ENCODE measurements at places on chromosomes 2 and 18.

- H3K27me3 ChIP-seq: no peaks in the 10 kb centered on the region
- no peak overlapping the region for H3K4me3 ChIP-seq
- H3K27ac ChIP-seq: no peak overlapping the region
- H3K4me1 ChIP-seq: no peaks in the 10 kb centered on the region
- no peaks in the 10 kb centered on the region for H3K36me3 ChIP-seq
- no peak for DNase-seq
Measured at GRCh38 chr18:78126106-78126505, 853.5 kb upstream of the SALL3 start.

DNA sequence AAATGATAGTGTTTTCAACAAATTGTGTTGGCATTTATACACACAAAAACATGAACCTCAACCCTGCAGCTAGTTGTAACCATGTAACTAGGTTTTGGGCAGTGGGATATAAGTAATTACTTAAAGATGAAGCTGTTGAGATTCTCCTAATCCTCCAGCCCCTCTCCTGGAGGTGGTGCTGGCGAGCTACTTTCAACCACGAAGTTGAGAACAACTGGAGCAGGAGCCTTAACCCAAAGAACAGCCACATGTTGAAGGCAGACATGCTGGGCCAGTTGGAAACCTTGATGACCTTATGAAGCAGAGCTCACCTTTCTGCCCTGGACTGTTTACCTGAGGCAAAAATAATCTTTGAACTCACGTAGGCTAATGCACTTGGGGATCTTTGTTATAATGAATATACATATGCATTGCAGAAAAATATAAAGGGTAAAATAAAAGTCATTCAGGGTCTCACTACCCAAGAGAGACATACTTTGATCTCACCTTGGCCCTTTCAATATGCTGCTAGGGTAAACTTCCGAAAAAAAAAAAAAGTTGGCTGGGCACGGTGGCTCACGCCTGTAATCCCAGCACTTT is 89.6 kb upstream of the NPAS2 start:
- H3K27me3 ChIP-seq: no peaks in the 10 kb centered on the region
- no peak overlapping the region for H3K27ac ChIP-seq
- peak; percentile 57 for DNase-seq
- no peak overlapping the region for H3K4me3 ChIP-seq

GRCh38 chr2:60505240-60505879 is 48.1 kb downstream of the BCL11A start:
- H3K4me1 ChIP-seq: peaks cover 86% of the 10 kb centered on the region
- H3K27ac ChIP-seq: peak overlapping the region; percentile 67
- peaks cover 17% of the 10 kb centered on the region for H3K36me3 ChIP-seq

- H3K27me3 ChIP-seq: no peaks in the 10 kb centered on the region
- no peak overlapping the region for H3K4me3 ChIP-seq
- peaks cover 4% of the 10 kb centered on the region for H3K4me1 ChIP-seq
- no peak for DNase-seq
- H3K27ac ChIP-seq: no peak overlapping the region
- H3K36me3 ChIP-seq: no peaks in the 10 kb centered on the region
Measured at GRCh38 chr2:196268538-196269338, 97.4 kb upstream of the STK17B start.

DNA sequence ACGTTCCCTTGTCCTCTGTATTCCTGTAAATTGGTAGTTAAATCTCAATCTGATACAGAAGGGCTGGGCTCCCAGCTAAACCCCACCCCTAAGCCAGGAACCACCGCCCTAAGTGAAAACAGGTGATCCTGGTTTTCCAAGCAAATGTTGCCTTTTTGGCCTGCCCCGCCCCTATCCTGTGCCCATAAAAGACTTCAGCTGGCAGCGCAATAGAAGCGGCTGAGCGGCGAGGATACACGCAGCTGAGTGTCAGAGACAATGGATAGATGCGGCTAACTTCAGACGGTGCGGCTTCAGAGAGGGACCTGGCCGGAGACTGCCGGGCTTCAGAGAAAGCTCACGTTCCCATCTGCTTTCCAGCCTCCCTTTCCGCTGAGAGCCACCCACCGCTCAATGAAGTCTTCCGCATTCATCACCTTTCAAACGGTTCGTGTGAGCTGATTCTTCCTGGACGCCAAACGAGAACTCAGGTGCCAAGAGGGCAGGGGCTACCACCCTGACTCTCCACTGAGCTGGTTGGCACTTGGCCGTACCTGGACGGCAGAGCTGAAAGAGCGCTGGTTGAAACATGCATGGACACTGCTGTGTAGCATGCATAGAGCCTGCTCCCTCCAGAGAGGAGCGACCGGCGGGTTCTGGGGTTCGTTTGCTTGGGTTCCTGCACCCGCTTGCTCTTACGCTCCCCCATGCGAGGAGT is 49.5 kb upstream of the POLE4 start:
- H3K4me3 ChIP-seq: no peak overlapping the region
- no peaks in the 10 kb centered on the region for H3K36me3 ChIP-seq
- no peak for DNase-seq
- no peak overlapping the region for H3K27ac ChIP-seq
- no peaks in the 10 kb centered on the region for H3K27me3 ChIP-seq
- no peaks in the 10 kb centered on the region for H3K4me1 ChIP-seq

DNA sequence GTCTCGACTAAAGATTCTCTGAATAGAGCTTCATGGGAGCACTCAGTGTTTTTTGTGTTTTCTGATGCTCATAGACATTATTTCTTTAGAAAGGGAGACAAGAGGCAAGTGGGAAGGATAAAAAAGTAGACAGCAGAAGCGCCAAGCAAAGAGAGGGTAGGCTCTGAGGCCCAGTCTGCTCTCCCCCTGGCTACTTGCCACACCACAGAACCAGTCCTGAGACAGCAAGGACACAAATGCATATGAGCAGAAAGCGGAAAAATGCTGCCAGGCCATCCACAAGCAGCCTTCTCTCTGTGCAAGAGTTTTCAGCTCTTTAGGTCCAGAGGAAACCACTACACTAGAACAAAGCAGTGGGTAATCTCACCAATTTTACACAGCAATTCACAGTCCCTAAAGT is 285.4 kb downstream of the ZNF521 start:
- H3K4me3 ChIP-seq: no peak overlapping the region
- H3K4me1 ChIP-seq: no peaks in the 10 kb centered on the region
- no peak for DNase-seq
- H3K36me3 ChIP-seq: no peaks in the 10 kb centered on the region

GRCh38 chr2:12697617-12698016 is 19.1 kb upstream of the TRIB2 start:
- no peak overlapping the region for H3K4me3 ChIP-seq
- no peaks in the 10 kb centered on the region for H3K4me1 ChIP-seq
- no peak overlapping the region for H3K27ac ChIP-seq

DNA sequence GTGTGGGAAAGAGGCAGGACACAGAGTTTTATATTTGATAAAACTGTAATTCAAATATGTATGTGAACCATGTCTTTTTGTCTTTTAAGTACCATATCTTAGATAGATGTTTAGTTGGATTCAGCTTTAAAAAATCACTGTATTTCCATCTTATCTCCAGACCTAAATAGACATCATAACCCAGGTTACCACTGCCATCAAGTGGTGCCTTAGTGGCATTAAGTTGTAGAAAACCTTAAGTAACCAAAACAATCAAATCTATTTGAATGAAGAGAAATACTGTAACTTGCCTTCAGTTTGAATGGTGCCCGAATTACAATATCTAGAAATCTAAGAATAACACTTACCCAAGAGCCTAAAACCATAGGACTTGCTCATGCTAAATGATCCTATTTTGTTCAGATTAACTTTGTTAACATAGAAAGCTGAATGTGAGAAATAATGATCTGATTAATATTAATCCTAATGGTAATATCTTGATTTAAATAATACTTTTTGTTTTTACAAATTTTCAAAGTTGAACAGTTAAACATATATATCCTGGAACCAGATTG is 92.5 kb upstream of the MAP2 start:
- H3K27ac ChIP-seq: no peak overlapping the region
- no peaks in the 10 kb centered on the region for H3K27me3 ChIP-seq
- H3K36me3 ChIP-seq: no peaks in the 10 kb centered on the region
- no peak overlapping the region for H3K4me3 ChIP-seq

- DNase-seq: no peak
- no peaks in the 10 kb centered on the region for H3K27me3 ChIP-seq
- no peak overlapping the region for H3K4me3 ChIP-seq
- H3K36me3 ChIP-seq: peaks cover 2% of the 10 kb centered on the region
- peaks cover 4% of the 10 kb centered on the region for H3K4me1 ChIP-seq
- no peak overlapping the region for H3K27ac ChIP-seq
Measured at GRCh38 chr2:202687276-202687675, 52.5 kb downstream of the FAM117B start.

- no peak for DNase-seq
- no peaks in the 10 kb centered on the region for H3K36me3 ChIP-seq
- peaks cover 15% of the 10 kb centered on the region for H3K4me1 ChIP-seq
- H3K4me3 ChIP-seq: no peak overlapping the region
Measured at GRCh38 chr2:64404743-64405142, 49.2 kb upstream of the LGALSL start.

DNA sequence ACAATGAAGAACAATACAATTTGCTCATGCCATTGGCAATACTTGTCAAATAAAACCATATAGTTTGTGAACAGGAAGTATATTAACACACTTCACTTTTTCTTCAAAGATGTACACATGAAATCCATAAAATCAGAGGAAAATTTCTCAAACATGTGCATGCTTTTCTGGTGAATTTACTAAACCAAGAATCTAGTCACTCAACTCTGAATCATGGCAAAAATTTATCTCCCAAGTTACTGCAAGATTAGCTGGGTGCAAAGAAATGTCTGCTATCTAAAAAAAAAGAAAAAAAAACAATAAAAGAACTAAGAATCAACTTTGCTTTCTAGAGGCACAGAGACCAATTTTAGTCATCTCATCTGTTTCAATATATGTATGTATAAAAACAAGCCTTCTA is 419.2 kb downstream of the NR4A2 start:
- H3K27ac ChIP-seq: no peak overlapping the region
- DNase-seq: no peak
- H3K4me1 ChIP-seq: no peaks in the 10 kb centered on the region
- no peaks in the 10 kb centered on the region for H3K27me3 ChIP-seq

DNA sequence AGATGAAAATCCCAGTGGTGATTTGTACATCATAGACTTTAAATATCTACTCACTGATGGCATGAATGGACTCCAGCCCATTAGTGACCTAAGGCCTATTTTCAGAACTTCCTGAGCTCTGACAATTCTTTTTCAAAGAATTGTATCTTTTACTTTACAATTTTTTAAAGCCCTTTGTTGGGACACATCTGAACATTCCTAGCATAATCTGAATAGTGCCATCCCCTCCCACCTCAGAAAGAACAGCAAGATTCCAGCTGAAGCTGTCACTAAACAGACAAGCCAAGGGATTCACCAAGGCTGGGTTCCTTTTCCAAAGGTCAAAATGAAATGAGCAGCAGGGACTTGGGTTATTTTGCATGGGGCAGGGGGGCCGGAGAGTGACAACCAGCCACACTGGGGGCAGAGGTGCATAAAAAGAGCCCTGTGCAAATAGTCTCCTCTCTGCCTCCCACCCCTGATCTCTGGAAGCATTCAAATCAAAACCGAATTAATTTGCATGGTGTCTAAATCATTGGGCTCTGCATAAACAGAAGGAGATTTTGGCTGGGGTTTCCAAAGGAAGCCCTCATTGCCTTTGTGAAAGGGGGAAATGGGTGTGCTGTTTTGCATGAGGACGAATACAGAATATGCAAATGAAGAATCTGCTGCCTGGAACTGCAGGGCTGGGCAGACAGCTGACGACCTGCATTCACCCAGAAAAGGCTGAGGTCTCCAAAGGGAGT is 17.2 kb downstream of the EPHA4 start:
- DNase-seq: peak; percentile 27
- H3K4me1 ChIP-seq: peaks cover 8% of the 10 kb centered on the region
- no peaks in the 10 kb centered on the region for H3K36me3 ChIP-seq

DNA sequence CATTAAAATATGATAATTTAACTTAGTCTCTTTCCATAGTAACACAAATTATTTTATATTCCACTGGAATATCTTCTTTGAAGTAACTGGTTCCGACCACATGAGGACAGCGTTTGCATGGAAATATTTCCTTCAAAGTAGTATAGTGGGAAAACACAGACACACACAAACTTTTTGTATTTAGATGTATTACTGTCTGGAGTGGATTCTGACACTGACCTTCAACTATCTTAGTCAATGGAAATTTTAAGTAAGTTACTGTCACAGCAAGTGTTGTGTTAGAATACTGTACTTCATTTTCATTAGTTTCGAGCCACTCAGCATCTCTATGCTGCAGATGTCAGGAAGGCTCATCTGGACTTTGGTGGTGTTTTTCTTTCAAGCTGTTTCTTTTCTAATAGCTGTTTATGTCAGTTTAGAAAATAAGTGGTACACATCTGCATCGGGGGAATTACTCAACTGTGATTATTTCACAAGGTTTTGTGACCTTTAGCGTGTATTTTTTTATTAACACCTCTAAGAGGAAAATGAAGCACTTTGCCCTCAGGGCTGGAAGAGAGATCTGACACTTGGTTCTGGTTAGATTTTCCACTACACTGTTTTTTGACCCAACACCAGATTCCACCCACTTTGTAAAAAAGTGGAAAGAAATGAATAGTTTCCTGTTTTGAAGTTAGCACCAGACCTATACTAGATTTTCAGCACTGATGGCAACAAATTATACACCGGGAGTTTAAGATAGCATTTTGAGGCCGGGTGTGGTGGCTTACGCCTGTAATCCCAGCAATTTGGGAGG is 18.9 kb upstream of the THOC1 start:
- no peaks in the 10 kb centered on the region for H3K36me3 ChIP-seq
- H3K4me3 ChIP-seq: no peak overlapping the region
- H3K27ac ChIP-seq: no peak overlapping the region
- H3K4me1 ChIP-seq: no peaks in the 10 kb centered on the region

DNA sequence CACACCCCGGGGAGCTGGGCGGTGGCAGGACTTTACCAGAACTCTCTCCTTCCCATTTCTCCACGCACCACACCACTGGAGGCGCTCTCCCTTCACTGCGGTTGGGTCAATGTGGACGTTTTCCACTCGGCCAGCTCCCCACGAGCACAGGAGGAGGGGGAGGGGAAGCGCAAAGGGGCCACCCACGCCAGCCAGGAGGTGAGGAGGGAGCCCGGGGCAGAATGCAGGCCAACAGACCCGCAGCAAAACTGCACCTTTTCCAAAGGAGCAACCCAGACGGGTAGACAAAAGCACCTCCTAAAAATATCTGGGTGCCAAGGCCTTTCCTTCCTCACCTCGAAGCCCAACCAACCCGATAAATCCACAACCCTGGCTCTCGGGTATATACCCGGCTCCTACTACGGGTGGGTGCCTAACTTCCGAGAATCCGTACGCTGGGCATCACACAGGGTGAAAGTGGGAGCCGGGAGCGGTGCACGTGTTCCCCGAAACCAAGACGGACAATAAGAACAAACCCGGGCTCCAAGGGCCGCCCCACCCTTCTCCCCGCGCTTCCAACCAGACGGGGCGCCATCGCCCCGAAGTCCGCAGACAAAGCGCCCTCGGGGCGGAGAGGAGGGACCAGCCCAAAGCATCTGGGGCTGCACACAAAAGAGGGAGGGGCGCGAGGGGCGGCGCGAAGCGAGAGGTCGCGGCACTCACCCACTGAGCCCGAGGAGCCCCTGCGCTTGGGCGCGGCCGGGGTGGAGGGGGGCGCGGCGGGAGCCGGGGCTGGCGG is 1.0 kb downstream of the RTN4 start:
- no peaks in the 10 kb centered on the region for H3K36me3 ChIP-seq
- H3K4me3 ChIP-seq: peak overlapping the region; percentile 81
- DNase-seq: peak; percentile 84
- peak overlapping the region; percentile 94 for H3K27ac ChIP-seq
- peaks cover 24% of the 10 kb centered on the region for H3K4me1 ChIP-seq

GRCh38 chr2:168723275-168723899 is 79.0 kb upstream of the NOSTRIN start:
- no peaks in the 10 kb centered on the region for H3K4me1 ChIP-seq
- peaks cover 32% of the 10 kb centered on the region for H3K36me3 ChIP-seq
- H3K27ac ChIP-seq: no peak overlapping the region
- no peaks in the 10 kb centered on the region for H3K27me3 ChIP-seq

Measured in thymus (tissue), 14 donors.